ENCODE measurements at places on chromosomes 16 and 17.

GRCh38 chr16:11264155-11264832 is 4.8 kb downstream of the TNP2 start:
- no peak for DNase-seq

GRCh38 chr17:72445055-72445991 is 324.5 kb downstream of the SOX9 start:
- DNase-seq, result peak; percentile 67

GRCh38 chr17:49571764-49572163 is 3.9 kb upstream of the NXPH3 start:
- no peak for DNase-seq

DNA sequence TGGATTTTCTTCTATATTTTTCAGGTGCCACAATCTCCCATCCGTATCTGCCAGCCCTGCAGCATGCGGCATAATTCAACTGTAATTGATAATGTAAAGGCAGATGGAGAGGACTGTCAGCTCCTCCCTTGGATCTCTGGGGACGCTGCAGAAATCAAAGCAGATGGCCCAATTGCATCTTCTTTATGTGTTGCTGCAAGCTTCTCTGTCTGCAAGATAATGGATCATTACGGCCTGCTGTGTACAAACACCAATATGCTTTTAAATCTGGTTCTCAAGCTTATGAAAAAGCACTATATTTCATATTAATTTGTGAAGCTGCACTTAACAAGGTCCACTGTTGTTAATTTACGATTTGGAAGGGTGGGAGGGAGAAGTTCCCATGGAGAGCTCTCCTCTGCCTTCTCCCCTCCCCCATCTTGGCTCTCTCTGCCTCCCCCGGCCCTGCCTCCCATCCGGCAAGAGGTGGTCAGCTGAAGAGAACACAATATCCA is 607.5 kb downstream of the TOX3 start:
- no peak for DNase-seq

DNA sequence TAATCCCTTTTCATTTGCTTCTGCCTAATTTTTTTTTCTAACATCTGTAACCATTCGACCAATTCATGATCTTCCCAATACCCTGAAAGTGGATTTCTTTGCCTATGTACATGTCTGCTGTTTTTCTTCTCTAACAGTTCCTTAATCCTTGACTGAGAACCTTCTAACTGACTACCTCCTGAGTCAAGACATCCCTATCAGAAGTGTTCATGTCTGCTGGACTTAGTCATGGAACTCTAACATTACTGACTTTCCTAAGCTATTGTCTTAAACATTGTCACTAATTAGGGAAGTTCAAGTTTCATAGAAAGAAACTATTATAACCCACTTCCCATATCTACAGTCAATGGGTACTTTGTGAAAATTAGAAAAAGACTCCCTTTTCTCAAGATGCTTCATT is 52.4 kb upstream of the IRX5 start:
- DNase-seq, result no peak

- DNase-seq, result no peak
Measured at GRCh38 chr17:19321481-19322128, 40.9 kb downstream of the B9D1 start.

DNA sequence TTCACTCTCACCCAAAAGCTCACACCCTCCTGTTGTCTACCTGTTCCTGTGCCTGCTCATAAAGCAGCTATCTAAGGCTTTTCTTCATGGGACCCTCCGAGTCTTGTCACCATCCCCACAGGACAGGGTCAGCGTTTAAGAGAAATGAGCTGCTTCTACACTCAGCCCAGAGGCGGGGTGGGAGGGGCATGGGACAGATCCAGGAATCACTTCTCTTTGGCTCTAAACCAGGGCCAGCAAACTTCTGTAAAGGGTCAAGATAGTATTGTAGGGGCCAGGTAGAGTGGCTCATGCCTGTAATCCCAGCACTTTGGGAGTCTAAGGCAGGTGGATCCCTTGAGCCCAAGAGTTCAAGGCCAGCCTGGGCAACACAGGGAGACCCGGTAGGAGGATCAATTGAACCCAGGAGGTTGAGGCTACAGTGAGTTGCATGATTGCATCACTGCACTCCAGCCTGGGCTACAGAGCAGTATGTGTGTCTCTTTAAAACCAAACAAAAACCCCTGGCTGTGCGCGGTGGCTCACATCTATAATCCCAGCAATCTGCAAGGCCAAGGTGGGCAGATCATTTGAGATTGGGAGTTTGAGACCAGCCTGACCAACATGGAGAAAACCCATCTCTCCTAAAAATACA is 23.2 kb upstream of the KLHL11 start:
- no peak for DNase-seq

DNA sequence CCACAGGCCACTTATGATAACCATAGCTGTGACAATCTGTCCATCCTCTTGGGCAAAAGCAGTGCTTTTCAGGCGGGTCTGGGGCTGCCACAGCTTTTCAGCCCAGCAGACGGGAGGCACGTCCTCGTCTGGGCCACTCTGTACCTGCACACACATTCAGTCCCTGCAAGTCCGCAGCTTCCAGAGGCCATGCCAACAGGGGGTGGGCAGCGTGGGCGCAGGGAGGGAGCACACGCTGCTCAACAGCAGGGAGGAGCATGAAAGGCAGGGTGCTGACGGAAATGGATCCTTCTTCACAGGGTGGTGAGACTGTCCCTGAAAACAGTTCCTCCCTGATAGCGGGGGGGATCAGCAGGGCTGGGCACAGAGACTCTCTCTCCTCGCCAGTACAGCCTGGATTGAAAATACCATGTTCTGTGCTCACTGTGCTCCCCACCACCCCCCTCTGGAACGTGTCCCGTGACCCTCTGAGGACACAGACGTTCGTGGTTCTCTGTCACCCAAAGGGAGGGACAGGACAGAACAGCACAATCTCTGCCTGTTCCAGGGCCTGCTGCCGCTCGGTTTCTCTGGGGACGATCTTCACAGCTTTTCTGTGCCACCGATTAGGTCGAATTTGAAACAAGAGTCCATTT is 41.7 kb downstream of the PEMT start:
- no peak for DNase-seq

GRCh38 chr17:34713687-34714086 is 134.3 kb downstream of the TMEM132E start:
- no peak for DNase-seq
